ENCODE measurements at places on chromosomes 7 and 10.
A peak's percentile ranks its signal among the peaks of the same experiment; 100 is the strongest.

DNA sequence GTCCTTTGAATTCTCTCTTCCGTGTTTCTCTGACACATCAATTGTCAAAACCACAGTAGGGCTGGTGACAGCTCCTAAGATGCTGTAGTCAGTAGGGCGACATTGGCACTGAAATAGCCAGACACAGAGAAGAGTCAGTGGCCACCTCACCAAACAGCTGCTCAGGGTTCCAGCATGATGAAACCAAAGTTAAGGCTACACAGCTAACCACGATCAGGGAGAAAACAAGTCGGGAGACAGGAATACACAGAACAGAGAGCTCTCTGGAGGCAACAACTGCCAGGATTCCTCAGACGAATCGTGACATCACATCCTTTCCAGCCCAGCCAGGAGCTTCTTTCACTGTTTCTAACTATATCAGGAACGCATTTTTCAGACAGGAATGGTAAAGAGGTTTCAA is 922.2 kb downstream of the SORCS1 start:
- no peak for DNase-seq

DNA sequence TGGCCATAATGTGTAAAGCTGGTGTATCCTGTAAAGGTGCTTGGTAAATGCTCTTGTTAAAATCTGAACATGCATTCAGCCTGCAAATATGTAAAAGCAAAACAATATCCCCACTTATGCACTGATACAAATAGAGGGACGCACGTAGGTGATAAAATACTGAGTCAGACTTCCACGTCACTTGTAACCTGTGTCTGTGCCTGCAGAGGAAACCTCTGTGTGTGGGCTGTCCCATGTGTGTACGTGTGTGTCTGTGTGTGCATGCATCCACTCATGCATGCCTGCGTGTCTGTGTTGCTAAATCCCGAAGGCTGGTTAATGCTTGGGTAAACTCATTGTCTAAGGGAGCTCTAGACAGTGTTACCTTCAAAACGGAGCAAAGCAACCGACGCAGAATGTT is 68.9 kb downstream of the KLF6 start:
- DNase-seq, result no peak

GRCh38 chr7:6615723-6616555 is 529 bp downstream of the ZNF853 start:
- peak; percentile 77 for DNase-seq

GRCh38 chr7:99102361-99102760 is 41.5 kb downstream of the SMURF1 start:
- DNase-seq, result no peak

DNA sequence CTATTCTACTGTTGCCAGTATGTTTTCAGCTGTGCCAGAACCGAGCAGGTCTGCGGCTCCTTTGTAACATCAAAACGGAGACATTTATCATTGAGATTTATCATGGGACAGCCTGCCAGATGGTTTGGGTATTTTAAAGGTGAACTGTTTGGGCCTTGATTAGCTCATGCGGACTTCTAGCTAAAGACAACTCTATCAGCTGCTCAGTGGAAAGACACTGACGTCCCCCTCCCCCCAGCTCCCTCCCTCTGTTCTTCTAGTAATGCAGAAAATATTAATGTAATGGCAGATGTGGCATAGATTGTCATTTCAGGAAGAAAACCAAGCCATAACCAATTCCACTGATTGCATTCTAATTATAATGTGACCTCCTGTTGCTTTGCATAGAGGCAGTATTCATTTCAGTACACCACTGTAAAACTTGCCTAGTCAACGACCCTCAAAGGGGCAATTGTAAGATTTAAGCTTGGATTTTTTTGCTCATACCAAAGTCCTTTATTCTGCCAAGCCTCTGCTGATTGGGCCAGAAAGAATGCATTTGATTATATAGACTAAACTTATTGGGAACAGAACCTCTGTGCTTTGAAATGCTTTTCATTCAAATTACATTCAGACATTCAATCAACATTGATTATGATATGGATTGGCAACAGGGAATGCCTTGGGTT is 966.8 kb downstream of the LRMDA start:
- no peak for DNase-seq

- no peak for DNase-seq
Measured at GRCh38 chr7:102942181-102942866, 29.5 kb downstream of the LRRC17 start.

DNA sequence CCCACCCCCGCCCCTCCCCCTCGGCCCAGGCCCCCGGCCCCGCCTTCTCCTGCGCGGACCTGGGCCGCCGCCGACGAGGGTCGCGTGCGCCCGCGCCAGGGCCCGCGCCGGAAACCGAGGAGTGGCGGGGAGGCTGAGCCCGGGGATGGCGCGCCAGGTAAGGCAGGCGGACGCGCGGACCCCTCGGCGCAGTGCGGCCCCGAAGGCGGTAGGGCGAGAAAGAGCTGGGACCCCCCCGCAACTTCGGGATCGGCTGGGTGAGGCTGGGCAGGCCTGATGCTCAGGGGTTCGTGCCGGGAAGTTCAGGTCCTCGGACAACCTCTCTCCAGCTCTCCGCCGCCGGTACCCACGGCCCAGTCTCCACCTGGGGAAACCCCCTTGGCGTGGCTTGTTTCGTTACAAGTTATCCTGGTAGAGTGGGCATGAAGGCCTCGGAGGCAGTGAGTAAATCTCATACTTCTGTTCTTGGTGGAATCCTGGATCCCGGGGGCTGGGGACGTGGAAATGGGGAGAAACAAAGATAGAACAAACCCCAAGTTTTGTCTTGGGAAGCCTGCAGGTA is 58.4 kb downstream of the ZNF467 start:
- no peak for DNase-seq

Data from H1 (cell line).